ENCODE measurements at places on chromosomes 7 and 10.

DNA sequence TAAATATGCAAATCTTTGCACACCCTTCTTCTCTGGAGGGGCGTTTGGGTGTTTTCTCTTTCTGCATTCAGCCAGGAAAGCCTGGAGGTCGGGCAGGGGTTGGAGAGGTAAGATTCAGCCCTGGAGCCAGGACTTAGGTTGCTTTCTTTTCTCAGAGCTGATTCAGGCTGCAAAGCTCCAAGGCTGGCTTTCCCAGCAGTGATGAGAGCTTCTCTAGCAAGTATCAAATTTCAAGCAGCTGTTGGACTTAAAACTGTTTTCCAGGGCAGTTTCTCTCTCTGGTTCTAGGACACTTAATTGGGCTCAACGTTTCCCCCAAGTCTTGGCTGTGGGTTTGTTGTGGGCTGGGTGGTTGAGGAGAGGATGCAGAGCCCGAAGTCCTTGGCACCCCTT lies 608 bp downstream of the AKR1B10 start:
- no peak for DNase-seq

- no peak for DNase-seq
These were observed 191.2 kb upstream of the MGMT start for GRCh38 chr10:129275886-129276285.

- no peak for DNase-seq
These were observed 39.3 kb upstream of the GGCT start for GRCh38 chr7:30543813-30544525.

DNA sequence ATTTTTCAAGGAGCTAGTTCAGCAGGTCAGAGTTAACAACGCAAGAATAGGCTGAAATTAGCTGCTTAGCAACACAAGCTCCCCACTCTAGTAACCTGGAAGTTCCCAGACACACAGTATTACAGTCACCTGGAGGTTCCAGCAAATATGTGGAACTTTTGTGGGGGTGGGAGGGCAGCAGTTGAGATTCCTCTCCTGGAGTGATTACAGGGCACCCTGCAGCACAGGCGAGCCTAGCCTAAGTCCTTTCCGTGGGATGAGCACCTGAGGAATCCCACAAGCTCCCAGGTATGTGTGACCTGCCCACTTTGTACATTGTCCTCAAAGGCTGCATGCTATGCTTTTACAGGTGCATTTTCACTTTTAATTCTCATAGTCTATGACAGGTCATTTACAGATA lies 13.6 kb downstream of the TPK1 start:
- DNase-seq = no peak

Measured in esophagus squamous epithelium (tissue), 5 donors.